G401 (cell line): ENCODE measurements at places on chromosomes 5 and 9. TPM values are rescaled to one million over a fixed set of nuclear protein-coding genes. Genes with fewer than 3 reads are reported as not detected.

Gene IFNA13
- total RNA-seq, result not detected in 2 replicates

Gene DOLPP1
- total RNA-seq, result 24.4 and 29.1 TPM in 2 replicates

Gene NR2F1-AS1
- total RNA-seq, result 20.8 and 23.0 TPM in 2 replicates

Gene CDKN2A
- 8.4 and 14.6 TPM in 2 replicates for total RNA-seq

Gene PRR7
- 19.5 and 30.8 TPM in 2 replicates for total RNA-seq

Gene POU5F2
- 0.03 and 0.49 TPM in 2 replicates for total RNA-seq

Gene SHOC1
- not detected in 2 replicates for total RNA-seq

Gene TLR4
- total RNA-seq, result not detected in 2 replicates

Gene CDKN2AIPNL
- total RNA-seq, result 45.0 and 57.5 TPM in 2 replicates

Gene DND1
- total RNA-seq, result not detected in 2 replicates

Gene SIL1
- 31.3 and 66.4 TPM in 2 replicates for total RNA-seq

Gene MAP1B
- 11.3 and 21.9 TPM in 2 replicates for total RNA-seq

Gene PCDHB1
- total RNA-seq, result not detected in 2 replicates

Gene GPR21
- 0.12 TPM in 1 of 2 replicates, not detected in the other for total RNA-seq

Gene NOXA1
- 0.18 TPM in 1 of 2 replicates, not detected in the other for total RNA-seq

Gene ZNF169
- total RNA-seq, result 1.0 and 1.5 TPM in 2 replicates

Gene MAMDC2
- 0.81 and 1.2 TPM in 2 replicates for total RNA-seq

Gene ORM2
- total RNA-seq, result not detected in 2 replicates

Gene C8G
- total RNA-seq, result 0.92 TPM in 1 of 2 replicates, not detected in the other

Gene PCDHB2
- total RNA-seq, result 11.6 and 17.6 TPM in 2 replicates

Gene SLC25A2
- not detected in 2 replicates for total RNA-seq

Gene ANKDD1B
- not detected in 2 replicates for total RNA-seq

Gene SLC36A2
- total RNA-seq, result not detected in 2 replicates

Gene RABL6
- total RNA-seq, result 199 and 222 TPM in 2 replicates

Gene GABRA6
- not detected in 2 replicates for total RNA-seq

Gene IFNK
- total RNA-seq, result not detected in 2 replicates

Gene NR5A1
- 0.54 and 0.55 TPM in 2 replicates for total RNA-seq

Gene FAM13B
- total RNA-seq, result 10.9 and 11.4 TPM in 2 replicates

Gene SPZ1
- total RNA-seq, result not detected in 2 replicates

Gene ARL14EPL
- total RNA-seq, result not detected in 2 replicates

Gene PCDHGB6
- not detected in 2 replicates for total RNA-seq

Gene SLC31A2
- 4.4 and 7.0 TPM in 2 replicates for total RNA-seq

Gene SPAG8
- 2.1 and 2.4 TPM in 2 replicates for total RNA-seq

Gene N4BP3
- total RNA-seq, result 9.3 and 10.4 TPM in 2 replicates

Gene PCDHB14
- 0.27 and 0.55 TPM in 2 replicates for total RNA-seq

Gene SIGMAR1
- total RNA-seq, result 193 and 208 TPM in 2 replicates

Gene GLRA1
- not detected in 2 replicates for total RNA-seq

Gene CEP72
- total RNA-seq, result 13.9 and 14.5 TPM in 2 replicates

Gene CARTPT
- not detected in 2 replicates for total RNA-seq

Gene FER
- 5.4 and 14.6 TPM in 2 replicates for total RNA-seq

Gene LECT2
- not detected in 2 replicates for total RNA-seq

Gene CCDC187
- 0.55 and 0.61 TPM in 2 replicates for total RNA-seq

Gene ABLIM3
- 1.1 TPM in 1 of 2 replicates, not detected in the other for total RNA-seq

Gene MARCOL
- not detected in 2 replicates for total RNA-seq

Gene MVB12B
- 7.0 and 7.7 TPM in 2 replicates for total RNA-seq

Gene ANKRD18B
- 3.2 and 20.1 TPM in 2 replicates for total RNA-seq
